ENCODE measurements at places on chromosomes 11 and 22.

DNA sequence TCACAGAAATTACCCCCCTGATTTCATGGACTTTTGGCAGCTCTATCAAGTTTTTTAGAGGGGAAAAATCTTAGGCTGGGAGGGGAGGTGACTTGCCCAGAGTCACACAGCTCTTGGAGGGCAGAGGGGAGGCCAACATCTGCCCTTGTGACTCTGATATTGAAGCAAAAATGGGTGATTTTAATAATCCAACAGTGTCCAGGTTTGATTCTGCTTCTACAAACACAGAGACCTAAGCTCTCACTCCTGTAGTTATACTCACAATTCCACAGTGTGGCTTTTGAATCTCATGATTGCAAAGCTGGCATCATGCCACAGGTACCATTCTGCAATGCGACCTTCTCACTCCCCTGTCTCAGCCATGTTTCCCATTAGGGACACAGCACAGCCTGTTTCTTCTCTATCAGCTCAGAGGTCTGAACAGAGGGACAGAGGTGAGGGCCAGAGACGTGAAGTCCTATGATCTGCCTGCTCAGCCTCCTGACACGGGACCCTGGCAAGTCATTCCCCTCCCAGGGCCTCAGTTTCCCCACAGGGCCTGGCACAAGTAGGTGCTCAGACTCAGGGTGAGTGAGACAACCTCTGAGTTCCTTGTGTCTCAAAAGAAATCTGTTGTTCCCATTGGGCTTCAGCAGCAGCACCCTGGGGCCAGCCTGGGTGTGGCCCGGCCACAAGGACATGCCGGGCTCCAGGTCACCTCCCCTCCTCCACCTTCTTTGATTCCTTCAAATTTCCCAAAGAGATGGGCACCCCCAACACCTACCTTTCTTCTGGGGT lies 766 bp downstream of the APOL2 start:
- no peak for DNase-seq

- DNase-seq = no peak
Observed at GRCh38 chr11:93491973-93492372, 51.2 kb downstream of the SMCO4 start.

DNA sequence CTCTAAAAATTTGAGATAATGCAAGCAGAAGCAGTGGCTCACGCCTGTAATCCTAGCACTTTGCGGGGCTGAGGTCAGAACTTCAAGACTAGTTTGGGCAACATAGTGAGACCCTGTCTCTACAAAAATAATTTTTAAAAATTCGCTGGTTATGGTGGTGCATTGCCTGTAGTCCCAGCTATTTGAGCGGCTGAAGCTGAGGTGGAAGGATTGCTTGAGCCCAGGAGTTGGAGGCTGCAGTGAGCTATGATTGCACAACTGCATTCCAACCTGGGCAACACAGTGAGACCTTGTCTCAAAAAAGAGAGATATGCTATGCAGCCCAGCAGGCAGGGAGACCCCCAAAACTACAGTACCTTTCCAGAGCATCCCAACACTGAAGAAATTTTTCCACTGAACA lies 2.3 kb downstream of the CTSC start:
- DNase-seq = no peak

GRCh38 chr22:43535741-43536140 lies 123.9 kb downstream of the MPPED1 start:
- DNase-seq = no peak

GRCh38 chr11:63873311-63873710 lies 34.4 kb downstream of the MARK2 start:
- no peak for DNase-seq

- DNase-seq = no peak
Observed at GRCh38 chr11:1389932-1390568, at the start of gene BRSK2. TSS of gene BRSK2 (plus strand) at chr11:1389934. CDS start at chr11:1390285, 351 bp downstream.

- DNase-seq = no peak
Observed at GRCh38 chr11:36450110-36450572, 59.9 kb downstream of the TRAF6 start.

GRCh38 chr22:40951795-40952605 lies 822 bp downstream of the RBX1 start:
- DNase-seq = no peak

DNA sequence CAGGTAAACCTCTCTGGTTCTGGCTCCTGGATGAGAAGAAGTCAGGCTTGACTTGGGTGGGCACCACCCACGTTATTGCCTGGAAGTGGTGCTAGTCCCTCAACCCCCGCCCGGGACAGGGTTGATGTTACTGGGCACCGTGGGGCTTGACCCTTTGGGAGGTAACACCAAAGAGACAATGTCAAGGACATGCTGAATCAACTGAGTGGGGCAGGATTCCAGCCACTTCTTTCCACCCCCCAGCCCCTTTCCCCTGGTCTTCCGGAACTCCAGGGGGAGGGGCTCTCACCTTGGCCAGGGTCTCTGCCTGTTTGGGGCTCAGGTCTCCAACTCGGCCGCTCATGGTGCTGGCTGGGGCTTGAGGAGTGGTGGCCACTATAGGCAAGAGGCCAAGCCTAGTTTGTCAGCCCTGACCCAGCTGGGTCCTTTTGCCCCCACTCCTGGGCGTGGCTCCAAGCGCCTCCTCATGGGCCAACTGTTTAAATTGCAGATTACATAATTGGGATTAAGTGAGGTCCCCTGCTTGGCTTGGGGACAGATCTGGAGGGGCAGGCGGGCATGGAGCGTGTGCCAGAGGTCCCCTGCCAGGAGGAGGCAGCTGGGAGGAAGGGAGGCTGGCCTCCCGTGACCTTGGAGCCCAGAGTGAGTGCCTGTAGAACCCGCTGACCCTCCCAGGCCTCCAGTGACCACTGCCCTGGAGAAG lies at the start of gene SEC14L3:
Gene SEC14L3, minus strand, starts transcription at position 402 of the 703 bp plus-strand sequence. Its CDS starts 59 bp downstream, at position 343.
- no peak for DNase-seq

DNA sequence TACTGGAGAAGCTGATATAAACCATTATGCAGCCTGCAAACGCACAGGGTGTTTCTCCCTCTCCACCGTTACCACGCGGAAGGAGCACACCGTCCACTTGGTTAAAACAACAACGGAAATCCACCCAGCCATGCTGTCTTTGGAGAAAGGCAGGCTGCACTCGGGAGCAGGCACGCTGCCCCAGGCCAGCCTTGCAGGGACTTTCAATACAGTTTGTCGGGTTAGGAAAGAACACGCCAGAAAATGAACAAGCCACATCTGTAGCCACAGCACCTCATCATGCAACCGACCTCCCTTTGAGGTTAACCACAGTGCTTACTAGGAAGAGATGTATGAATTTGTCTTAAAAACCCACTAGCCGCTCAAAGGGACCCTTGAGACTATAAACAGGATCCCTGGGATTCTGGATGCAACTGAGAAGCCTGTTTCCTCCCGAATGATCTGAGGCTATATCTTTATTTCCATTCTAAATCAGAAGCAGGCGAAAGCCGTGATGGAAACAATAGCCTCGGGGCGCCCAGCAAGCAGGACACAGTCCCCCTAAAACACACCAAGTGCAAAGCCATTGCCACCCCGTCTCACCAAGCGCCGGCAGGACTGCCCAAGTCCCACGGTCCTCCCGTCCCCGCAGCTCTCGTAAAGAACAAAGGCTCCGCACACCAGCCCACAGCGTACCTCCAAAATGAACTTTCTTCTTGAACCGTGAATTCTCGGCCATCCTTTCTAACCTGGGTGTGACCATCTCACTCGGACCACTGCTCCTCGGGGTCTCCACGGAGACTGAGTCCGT lies 318.9 kb downstream of the CTTN start:
- no peak for DNase-seq

GRCh38 chr11:122721964-122722266 lies 66.4 kb downstream of the UBASH3B start:
- DNase-seq = no peak

- DNase-seq = no peak
Observed at GRCh38 chr11:47552056-47552565, 821 bp downstream of the CELF1 start.

GRCh38 chr11:1714908-1715885 lies 18.2 kb downstream of the KRTAP5-6 start:
- no peak for DNase-seq

- DNase-seq = no peak
Observed at GRCh38 chr22:40510631-40511364, 125.7 kb downstream of the MRTFA start.

DNA sequence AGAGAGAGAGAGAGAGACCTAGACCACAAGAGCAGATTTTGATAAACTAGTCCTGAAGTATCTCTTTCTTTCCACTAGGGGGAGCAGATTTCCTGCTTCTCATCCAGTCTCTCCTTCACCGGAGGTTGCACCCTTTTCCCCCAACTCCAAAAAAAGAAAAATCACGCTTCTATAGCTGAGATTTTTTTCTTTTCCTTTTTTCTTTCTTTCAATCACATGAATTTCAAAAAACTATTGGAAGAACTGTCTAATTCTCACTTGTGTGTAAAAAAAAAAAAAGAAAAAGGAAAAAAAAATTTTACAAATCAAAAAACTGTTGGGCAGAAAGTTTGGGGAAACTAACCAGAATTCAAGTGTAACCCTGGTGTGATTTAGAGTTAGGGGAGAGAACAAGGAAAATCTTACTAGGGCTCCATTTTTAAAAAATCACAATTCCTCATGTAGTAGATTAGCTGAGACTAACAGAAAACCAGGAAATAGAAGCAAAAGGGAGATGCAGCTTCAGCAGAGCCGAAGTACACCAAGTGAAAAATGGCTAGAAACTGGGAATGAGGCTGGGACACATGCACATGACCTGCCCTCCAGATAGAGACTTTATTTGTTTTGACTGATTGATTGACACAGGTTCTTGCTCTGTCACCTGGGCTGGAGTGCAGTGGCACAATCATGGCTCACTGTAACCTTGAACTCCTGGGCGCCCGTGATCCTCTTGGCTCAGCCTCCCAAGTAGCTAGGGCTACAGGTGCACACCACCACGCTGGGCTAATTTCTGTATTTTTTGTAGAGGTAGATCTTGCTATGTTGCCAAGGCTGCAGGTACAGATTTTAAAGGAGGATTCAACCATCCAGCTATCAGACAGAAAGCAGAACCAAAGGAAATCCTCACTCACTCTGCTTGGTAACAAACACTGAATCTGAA lies 27.1 kb downstream of the SDHD start:
- no peak for DNase-seq

DNA sequence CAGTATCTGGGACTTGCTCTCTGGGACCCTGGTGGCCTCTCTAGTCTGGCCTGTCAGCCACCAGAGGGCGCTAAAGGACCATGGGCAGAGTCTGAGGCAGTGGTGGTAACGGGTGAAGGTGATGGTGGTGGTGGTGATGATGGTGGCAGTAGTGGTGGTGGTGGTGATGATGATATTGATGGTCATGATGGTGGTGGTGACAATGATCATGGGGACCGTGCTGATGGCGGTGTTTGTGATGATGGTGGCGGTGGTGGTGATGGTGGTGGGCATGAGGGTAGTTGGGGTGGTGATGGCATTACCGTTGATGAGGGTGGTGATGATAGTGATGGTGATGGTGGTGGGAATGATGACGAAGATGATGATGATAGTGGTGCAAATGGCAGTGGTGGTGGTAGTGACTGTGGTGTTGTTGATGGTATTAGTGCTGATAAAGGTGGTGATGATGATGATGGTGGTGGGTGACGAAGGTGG lies 16.0 kb downstream of the TRPM5 start:
- peak; percentile 67 for DNase-seq

GRCh38 chr11:122979815-122980595 lies 1.6 kb downstream of the BSX start:
- DNase-seq = no peak

- DNase-seq = no peak
Observed at GRCh38 chr22:46233231-46233630, 16.9 kb downstream of the CDPF1 start.

DNA sequence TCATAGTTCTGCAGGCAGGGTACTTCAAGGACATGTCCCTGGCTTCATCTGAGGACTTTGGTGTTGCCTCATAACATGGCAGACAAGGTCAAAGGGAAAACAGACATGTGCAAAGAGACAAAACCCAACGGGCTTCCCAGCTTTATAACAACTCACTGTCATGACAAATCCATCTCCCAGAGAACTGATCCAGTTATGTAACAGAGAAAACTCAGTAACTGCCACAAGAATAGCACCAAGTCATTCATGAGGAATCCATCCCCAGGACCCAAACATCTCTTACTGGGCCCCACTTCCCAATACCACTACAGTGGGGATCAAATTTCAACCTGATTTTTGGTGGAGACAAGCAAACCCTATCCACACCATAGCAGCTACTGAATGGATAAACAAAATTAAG lies 13.0 kb downstream of the OR52N4 start:
- DNase-seq = no peak

DNA sequence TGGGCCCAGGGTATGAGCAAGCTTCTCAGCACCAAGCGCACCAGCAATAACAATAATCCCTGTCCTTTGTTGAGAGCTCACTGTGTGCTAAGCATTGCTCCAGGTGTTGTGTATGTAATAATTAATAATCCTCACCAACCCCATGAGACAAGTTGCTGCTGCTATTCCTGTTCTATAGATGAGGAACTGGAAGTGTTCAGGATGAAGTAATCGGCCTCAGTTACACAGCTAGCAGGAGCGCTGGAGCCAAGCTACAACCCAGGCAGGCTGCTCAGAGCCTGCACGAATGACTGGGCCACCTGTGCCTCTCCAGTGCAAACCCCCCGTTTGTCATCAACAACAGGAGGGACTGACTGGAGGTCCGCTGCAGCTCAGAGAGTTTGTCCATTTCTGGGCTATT lies 35.2 kb upstream of the CECR2 start:
- no peak for DNase-seq

- no peak for DNase-seq
Observed at GRCh38 chr22:33056690-33057089, 1.5 kb downstream of the SYN3 start.

GRCh38 chr11:119085437-119085847 lies 761 bp downstream of the HMBS start:
- DNase-seq = no peak

GRCh38 chr11:7977232-7977917 lies 9.8 kb upstream of the EIF3F start:
- DNase-seq = no peak

- DNase-seq = no peak
Observed at GRCh38 chr11:91164452-91164822, 941.6 kb upstream of the CHORDC1 start.

DNA sequence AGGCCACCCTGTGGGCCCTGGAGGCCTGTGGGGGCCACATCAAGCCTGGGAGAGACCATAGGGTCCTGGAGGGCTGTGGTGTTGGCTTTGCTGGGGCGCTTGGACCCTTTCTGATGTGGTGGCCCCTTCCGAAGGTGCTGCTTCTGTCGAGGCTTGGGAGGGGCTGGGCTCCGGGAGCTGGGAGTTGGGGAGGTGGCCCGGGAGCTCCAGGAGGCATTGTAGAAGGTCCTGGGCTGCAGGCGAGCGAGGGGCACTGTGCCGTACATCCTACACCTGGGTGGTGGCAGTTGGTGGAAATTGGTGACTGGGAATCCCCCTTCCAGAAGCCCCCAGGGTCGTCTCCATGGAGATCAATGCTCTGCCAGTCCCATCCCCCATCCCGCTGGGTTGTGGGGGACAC lies 2.6 kb downstream of the PLA2G3 start:
- DNase-seq = no peak

- no peak for DNase-seq
Observed at GRCh38 chr11:69017951-69018350, 4.9 kb upstream of the MRGPRF start.

Data from stimulated activated CD8-positive, alpha-beta memory T cell treated with anti-CD3 and anti-CD28 coated beads, Interleukin-2, amount 100 ng/mL, for 1 hour (primary cell).